ENCODE measurements at places on chromosomes 6 and 20. TPM values are rescaled to one million over a fixed set of nuclear protein-coding genes. Genes with fewer than 3 reads are reported as not detected.

GRCh38 chr6:169095153-169095552, 158.5 kb downstream of the THBS2 start:
- no peak for DNase-seq

Gene HCRTR2
- not detected for total RNA-seq

Gene C6orf58
- total RNA-seq = not detected

Gene MYMX
- 0.54 TPM for total RNA-seq

- DNase-seq = no peak
Measured at GRCh38 chr20:18443886-18444285, 22.9 kb downstream of the DZANK1 start.

DNA sequence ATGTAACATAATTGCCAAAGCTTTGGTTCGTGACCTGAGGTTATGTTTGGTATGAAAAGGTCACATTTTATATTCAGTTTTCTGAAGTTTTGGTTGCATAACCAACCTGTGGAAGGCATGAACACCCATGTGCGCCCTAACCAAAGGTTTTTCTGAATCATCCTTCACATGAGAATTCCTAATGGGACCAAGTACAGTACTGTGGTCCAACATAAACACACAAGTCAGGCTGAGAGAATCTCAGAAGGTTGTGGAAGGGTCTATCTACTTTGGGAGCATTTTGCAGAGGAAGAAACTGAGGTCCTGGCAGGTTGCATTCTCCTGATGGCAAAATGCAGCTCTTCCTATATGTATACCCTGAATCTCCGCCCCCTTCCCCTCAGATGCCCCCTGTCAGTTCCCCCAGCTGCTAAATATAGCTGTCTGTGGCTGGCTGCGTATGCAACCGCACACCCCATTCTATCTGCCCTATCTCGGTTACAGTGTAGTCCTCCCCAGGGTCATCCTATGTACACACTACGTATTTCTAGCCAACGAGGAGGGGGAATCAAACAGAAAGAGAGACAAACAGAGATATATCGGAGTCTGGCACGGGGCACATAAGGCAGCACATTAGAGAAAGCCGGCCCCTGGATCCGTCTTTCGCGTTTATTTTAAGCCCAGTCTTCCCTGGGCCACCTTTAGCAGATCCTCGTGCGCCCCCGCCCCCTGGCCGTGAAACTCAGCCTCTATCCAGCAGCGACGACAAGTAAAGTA, 547 bp upstream of the ESR1 start:
- DNase-seq = no peak

- DNase-seq = peak; percentile 62
Measured at GRCh38 chr20:25196786-25197120, 1.2 kb downstream of the ENTPD6 start.

DNA sequence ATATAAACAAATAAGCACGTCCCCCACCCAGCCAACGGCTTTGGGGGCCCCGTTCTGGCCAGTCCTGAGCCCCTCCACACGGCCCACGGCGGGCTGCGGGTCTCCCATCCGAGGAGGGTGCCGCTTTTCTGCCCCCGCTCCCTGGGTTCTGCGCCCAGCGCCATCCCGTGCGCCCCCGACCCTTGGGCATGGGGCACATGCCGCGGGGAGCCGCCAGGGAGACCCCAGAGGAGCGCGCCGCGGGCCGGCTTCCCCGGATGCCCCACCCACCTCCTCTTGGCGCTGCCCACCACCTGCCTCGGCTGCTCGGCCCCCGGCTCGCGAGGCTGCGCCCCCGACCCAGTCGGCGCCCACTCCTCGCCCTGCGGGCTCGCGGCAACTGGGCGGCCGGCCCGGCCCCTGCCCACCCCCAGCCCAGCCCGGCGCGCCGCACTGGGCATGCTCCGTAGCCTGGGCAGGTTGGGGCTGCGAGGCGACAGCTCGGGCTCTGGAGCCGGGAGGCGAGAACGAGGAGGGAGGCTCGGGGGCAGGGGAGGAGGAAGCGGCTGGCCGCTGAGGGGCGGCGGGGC, 570 bp upstream of the PLCB4 start:
- peak; percentile 89 for DNase-seq

Gene LAMA4
- 0.50 TPM for total RNA-seq

DNA sequence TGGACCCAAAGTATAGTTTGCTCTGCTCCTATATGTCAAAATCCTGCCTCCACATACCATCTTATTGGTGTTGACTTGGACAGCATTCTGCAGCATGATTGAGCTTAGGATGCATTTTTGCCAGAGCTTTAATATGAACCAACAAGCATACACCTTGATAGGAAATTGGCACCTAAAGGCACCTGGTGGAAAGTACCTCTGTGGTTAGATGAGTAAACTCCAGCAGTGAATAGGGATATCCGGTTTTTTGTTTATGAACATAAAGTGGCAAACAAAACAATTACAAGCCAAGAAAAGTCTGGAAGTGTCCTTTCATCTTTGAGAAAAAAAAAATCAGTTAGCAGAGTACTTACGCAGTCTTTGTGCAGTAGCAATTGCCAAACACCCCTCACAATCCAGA, 6.2 kb upstream of the CYP24A1 start:
- no peak for DNase-seq

GRCh38 chr6:162829013-162829742, 101.4 kb downstream of the PACRG start:
- DNase-seq = no peak

GRCh38 chr6:155599561-155599960, 143.9 kb upstream of the NOX3 start:
- peak; percentile 77 for DNase-seq

DNA sequence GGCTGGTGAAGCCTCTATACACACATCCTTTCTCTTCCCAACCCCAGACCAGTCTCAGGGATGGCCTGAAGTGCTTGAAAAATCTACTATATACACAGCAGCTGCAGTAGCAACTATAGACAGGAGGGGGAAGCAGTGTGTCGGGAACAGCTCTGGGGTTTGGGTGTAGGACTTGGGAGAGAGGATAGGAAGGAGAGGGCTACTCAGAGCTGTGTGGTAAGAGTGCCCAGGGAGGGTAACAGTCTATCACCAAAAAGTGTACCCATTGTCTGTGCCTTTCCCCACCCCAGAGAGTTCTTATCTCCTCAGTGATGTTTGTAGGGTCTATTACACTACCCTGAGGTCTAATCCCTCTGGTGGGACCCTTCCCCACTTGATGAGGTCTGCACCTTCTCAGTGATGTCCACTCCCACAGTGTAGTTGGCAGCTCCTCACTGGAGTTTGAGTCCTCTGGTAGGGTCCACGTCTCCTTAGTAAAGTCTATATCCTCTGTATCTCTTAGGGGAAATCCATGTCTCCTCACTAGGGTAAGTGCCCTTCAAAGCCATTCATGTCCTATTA, 1.5 kb upstream of the GGT7 start:
- DNase-seq = peak; percentile 82

GRCh38 chr6:104613416-104614001, 246.2 kb downstream of the HACE1 start:
- DNase-seq = peak; percentile 20

- DNase-seq = no peak
Measured at GRCh38 chr6:7910298-7910653, 312 bp downstream of the TXNDC5 start.

DNA sequence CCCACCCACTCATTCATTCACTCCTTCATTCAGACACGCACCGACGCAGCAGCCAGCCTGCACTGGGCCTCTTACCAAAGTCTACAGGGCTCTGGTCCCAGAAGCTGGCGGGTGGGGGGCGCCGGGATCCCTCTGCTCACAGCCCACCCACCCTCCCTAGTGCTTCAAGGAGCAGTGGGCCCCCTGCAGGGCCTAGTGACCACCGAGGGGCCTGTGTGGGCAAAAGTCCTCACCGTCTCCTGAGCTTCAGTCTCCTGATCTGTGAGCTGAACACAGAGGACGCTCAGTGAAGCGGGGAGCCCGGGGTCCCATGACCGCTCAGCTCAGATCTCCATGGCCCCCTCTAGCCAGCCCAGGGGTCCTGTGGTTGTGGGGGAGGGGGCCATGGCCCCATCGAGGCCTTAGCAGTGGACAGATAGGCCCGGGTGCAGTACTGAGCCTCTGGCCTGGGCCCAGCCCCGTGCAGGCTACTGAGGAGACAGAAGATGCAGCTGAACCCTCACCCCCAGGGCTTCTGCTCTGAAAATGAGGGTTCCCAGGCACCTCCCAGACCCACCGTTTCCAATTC, 33.4 kb upstream of the MRGBP start:
- DNase-seq = no peak

DNA sequence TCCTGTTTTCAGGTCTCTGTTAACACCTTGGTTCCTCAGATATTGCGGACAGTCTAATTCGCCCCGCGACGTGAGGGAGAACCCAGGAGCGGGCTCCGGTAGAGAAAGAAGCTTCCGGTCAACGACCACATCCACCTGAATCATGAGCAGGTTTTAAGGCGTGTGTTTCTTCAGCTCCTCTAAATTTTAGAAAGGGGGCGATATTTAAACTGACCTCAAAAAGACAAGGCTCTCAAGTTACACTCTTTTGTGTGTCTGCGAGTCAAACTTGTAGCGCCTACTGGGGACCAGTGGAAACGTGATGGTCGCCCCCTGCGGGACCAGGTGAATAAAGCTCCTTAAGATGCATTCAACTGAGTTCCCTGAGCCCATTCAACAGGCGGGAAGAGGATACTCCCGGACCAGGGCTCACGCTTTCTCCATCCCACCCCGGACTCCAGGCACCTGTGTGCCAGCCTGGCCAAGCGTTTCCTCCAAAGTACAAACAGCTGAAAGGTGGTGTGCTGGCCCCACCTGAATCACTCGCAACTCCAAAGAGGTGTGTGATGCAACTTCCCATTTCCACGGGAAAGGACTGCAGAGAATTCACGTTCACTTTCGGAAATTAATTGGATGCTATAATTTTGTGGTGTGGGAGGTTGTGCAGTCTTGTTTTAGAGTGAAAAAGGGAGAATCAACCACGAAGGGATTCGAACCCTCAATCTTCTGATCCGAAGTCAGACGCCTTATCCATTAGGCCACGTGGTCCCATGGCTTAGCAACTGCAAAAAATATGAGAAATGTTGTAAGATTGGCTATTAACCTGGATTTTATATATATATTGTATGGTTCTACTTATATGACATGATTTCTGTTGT, 17.0 kb downstream of the GPX5 start:
- peak; percentile 97 for DNase-seq

DNA sequence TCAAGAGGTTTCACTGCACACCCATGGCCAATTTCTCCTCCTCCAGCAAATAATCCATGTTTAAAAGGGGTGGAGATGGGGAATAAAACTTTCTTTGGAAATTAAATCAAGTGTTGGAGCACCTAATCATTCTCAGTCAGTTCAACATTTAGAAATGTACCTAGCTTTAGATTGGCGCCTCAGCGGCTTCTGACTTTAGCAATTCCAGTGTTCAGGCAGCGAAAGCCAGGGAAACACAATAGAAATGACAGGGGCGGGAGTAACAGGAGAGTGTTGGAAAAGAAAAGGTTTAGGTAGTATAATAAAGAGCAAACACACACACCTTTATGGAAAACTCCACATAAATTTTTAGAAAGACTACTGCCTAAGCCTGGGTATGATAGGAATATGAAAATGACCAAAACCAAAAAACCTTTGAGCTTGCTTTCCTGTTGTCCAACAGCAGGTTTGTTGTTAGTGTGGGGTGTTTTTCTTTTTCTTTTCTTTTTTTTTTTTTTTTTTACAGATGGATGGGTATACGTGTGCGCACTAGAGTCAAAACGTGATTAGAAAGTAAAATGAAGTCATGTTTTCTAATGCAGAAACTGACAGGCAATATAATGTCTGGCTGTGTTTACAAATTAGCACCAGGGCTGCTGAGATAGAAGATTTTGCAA, 7.7 kb downstream of the TFAP2A start:
- peak; percentile 58 for DNase-seq

- DNase-seq = no peak
Measured at GRCh38 chr6:165807249-165807960, 144.4 kb upstream of the PDE10A start.

DNA sequence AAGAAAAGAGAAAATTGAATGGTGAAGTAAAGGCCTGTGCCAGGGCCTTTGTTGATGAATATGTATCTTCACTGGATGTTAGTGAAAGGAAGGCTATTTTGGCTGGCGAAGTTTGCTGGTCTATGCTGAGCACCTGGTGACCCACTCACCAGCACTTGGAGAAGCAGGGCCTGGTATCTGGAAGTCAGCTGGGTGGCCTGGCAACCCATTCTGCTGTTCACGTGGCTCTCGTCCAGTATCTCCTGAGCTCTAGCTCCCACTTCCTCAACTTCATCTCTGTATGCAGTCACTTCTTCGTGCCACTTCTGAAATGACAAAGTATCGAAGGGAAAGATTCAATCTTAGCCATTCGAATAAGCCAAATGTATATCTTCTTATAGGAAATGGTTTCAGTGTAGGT, 283.7 kb downstream of the SYNE1 start:
- no peak for DNase-seq

GRCh38 chr20:11982289-11982954, 64.7 kb downstream of the BTBD3 start:
- no peak for DNase-seq

DNA sequence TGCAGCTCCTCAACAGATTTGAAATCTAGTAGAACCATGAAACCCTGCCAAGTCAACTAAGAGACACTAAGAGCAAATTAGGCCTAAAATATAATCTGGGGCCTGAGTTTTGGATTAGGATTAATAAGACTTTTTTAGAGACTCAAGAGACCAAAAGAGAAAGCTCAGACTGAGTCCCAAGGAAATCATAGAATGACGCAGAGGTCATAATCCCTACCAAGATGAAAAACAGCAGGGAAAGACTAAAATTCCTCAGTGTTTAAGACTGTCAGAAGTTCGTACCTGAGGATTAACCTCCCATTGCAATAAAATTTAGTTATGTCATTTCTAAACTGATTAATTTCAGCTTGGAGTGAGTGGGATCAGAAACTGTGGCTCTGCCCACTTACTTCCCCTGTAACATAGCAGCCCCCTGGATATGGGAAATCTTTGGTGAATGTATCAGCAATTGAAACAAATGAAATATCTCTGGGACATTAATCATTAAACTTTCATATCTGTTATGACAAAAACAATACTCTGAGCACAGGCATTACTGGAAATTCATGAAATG, 200.3 kb downstream of the EDN1 start:
- DNase-seq = no peak

Gene TFAP2C
- 0.60 TPM for total RNA-seq

Gene XKR7
- total RNA-seq = 0.07 TPM

DNA sequence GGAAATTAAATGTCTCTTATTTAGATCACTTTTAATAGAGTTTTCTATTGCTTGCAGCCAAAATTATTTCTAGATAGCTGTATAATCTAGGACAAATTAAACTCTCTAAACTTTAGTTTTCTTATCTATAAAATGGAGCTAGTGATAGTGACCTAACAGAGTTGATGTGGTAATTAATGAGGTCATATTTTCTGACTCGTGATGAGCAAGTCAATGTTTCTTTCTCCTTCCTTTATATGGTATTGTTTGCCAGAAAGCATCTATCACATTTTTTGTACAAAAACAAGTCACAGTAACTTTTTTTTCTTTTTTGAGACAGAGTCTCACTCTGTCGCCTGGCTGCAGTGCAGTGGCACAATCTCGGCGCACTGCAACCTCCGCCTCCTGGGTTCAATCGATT, 267.7 kb downstream of the FARS2 start:
- no peak for DNase-seq

Gene PDE7B
- total RNA-seq = 0.12 TPM

DNA sequence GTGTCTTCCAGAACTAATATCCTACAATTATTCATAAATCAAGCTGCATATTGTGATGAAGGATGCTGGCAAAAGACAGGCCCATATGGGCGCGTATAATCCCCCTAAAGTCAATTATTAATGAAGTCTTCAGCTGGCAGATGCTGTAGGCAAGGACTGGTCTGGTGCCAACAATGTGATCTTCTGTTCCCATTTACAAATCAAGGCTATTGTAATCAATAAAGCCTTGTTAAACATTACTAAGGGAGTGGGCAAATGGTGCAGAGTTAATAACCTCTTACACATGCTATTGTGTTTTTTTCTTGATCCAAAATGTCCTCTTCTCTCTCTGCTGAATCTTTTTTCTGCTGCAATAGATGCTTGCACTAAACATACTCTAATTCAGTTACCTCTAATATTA, 119.0 kb downstream of the ALDH8A1 start:
- no peak for DNase-seq

Gene MEI4
- 1.0 TPM for total RNA-seq

Data from neural progenitor cell (in vitro differentiated cells).